ENCODE measurements at places on chromosomes 5 and 9. TPM values are rescaled to one million over a fixed set of nuclear protein-coding genes. Genes with fewer than 3 reads are reported as not detected.
A peak's percentile ranks its signal among the peaks of the same experiment; 100 is the strongest.

GRCh38 chr5:53071738-53072137, 37.8 kb downstream of the MOCS2 start:
- DNase-seq, result no peak

DNA sequence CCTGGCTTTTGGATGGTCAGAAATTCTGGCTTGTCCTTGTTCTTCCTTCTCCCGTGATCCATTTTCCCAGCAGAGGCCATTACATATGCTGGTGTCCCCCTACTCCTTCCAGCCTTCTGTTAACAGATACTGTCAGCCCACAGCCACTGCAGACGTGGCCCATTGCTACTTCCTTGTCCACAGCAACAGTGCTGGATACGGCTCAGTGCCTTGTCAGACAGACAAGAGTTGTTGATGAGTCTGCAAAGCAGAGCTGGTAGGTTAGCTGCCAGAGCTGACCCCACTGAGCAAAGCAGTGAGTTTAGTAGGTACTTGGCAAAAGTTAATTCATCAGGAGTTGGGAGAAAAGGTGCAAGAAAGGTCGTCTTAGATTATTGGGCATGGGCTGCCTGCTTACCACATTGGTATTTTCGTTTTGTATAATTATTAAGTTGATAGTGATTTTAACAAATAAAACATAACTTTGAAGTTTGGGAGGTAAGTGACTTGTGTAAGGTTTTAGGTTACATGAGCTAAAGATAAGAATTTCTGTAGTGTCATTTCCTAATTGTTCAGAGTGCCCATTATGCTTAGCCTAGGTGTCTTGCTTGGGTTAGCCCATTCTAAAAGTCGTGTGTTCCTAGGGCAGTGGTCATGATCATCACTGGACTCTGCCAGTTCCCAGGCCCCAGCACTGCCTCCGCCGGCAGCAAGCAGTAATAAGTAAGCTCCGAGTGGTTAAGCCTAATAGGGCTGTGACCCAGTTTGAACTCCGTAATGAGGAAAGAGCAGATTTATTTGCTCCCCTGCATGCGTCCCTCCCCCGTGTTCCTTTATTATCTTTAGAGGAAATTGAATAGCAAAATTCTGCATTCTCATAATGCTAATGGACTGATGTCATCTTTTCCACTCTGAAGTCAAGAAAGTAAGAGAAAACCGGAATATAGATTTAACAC, 292.0 kb downstream of the FANCC start:
- peak; percentile 63 for DNase-seq

DNA sequence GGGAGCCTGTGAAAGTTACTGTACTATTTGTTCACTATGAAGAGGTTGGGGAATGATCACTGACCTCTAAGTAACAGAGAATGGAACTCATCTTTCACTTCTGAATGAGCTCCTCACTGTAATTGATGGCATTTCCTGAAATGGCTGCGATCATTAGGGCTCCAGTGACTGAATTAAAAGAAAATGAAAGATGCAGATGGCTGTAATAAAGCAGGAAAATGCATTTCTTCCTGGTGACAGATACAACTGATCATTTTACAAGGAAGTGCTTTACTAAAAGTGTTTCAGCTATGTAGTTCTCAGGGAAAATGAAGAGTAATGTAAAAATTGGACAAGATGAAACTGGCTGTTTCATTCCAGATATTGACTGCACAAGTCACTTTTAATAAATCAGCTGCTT, 1200.6 kb upstream of the NUDT12 start:
- no peak for DNase-seq

Gene GDA
- total RNA-seq, result 0.39 TPM

DNA sequence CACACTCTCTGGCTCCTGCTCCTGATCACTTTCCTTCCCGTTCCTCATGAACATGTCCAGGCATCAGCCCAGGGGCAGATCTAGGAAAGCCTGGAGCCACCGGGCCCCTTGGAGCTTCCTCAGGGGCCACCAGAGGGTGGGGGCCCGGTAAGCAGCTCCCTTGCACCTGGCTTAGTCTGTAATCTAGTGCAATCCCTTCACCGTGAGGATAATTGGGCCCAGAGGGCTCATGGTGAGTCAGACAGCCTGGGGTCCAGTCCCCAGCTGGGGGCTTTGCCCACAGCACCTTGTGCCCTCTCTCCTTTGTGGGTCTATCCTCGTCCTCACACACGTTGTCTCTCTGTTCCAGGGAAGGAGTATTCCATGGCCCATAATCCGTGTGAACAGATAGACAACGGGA, 10.4 kb upstream of the ALDH1B1 start:
- DNase-seq, result no peak

DNA sequence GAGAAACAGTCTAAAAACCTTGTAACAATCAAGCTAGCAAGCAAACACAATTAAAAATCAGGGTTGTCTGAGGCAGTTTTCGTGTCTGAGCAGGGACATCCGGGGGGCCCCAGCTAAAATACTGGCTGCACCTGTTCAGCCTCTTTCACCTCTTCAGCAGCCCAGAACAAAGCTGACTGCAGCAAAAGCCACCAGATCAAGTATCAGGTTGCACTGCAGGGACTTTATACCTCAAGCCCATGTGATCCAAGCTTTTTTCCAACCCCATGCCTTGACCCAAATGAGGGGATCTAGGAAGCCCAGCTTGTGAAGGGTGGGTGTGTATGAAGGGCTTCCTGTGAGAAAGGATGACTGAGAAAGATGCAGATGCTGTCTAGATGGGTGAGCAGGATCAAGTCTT, 133.4 kb downstream of the SEMA6A start:
- DNase-seq, result no peak

Gene BAAT
- total RNA-seq, result not detected

- no peak for DNase-seq
Observed at GRCh38 chr9:6051511-6051950, 36.1 kb upstream of the RANBP6 start.

- DNase-seq, result no peak
Observed at GRCh38 chr9:12276505-12276904, 416.7 kb upstream of the TYRP1 start.

Gene LAMC3
- total RNA-seq, result not detected

- no peak for DNase-seq
Observed at GRCh38 chr5:102737805-102738469, 17.2 kb upstream of the PAM start.

DNA sequence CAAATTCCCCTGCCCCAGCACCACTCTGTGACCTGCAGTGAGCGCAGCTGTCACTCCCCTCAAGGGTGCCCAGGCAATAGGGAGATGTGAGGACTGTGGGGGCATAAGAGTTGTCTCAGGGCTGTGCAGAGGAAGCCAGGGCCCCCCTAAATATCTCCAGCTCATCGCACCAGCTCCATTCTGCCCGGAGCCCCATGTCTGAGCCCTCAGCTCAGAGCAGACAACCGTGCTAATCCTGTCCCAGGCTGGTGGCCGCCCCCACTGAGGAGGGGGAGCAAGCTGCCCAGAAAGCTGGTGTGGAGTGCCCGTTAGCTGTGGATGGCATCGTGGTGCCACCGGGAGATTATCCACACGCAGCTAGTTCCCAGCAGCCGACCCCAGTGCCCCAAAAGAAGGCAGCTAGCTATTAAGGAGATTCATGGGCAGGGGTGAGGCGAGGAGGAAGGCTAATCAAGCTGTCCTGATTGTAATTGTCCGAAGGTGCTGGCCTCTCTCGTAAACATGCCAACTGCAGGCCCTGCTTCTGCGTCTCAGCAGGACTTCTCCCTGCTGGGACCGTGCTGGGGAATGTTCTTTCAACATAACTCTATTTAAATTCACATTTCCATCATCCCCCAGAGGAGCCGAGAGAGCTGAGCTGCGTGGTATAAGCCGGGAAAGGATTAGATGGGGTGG, 17.0 kb upstream of the FIBCD1 start:
- DNase-seq, result no peak

- no peak for DNase-seq
Observed at GRCh38 chr9:111999319-111999718, 102.7 kb downstream of the UGCG start.

DNA sequence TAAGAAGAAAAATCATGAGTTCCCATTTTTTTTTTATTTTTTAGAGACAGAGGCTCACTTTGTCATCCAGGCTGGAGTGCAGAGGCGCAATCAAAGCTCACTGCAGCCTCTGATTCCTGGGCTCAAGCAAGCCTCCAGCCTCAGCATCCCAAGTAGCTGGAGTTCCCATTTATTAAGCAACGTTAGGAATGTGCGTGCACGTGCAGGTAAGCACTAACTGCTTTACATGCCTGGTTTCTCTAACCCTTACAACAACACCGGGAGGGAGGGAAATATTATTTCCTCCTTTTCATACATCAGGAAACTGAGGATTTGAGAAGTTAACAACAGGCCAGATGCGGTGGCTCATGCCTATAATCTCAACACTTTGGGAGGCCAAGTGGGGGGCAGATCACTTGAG, 16.3 kb upstream of the CDC23 start:
- DNase-seq, result no peak

Gene DBH
- not detected for total RNA-seq

DNA sequence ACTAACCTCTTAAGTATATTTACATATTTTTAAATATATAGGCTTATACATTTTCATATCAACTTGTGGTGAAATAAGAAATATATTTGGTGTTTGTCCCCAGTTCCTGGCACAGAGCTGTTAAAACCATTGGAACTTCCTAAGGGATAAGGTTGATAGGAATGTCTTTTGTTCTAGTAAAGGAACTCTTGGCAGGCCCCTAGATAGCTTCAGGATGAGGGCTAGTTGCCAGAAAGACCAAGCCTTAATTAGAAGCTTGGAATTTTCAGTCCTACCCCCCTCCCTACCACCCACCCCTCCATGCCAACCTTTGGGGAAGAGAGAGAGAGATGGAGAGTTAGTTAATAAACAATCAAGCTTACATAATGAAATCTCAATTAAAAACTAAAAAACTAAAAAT, 638.6 kb upstream of the ACO1 start:
- DNase-seq, result no peak

GRCh38 chr5:90529939-90530677, 724 bp upstream of the LYSMD3 start:
- peak; percentile 70 for DNase-seq

DNA sequence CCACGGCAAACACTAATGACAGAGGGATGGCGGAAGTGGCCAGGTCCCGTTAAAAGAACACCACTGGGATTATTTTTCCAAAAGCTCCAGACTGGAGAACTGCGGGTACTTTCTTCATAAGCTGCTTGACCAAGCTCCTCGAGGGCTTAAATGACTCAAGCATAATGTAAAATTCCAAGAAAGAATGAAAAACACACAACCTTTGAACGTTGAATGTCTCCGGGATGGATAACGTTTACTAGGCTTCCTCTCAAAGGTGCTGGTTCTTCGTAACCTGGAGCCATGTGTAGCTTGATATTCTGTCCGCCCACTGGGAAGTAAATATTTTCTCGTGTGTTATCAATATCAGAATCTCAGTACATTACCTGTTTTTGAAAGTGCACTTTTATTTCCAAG, 67.6 kb downstream of the EPB41L4B start:
- DNase-seq, result no peak

DNA sequence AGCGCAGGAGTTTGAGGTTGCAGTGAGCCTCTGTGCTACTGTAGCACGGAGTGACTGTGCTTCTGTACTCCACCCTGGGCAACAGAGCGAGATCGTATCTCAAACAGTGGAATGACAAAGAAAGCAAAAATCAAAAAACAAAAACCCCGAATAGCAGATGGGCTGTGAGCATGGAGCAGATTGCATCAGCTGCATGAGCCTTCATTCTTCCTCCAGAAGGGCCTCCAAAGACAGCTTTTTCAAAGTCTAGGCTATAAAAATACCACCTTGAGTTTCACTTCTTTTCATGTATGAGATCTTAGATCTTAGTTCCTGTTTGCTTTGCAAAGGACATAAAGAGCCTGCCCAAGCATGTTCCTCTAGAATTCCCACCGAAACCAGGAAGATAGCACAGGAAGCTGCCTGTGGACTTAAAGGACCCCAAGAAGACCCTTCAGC, 15.0 kb upstream of the HSPB3 start:
- no peak for DNase-seq

Gene GRIN1
- total RNA-seq, result not detected

Gene AK8
- 0.13 TPM for total RNA-seq

- DNase-seq, result no peak
Observed at GRCh38 chr5:145558288-145558687, 276.9 kb downstream of the PRELID2 start.

Gene PCDHB15
- total RNA-seq, result 1.0 TPM

GRCh38 chr5:145579301-145579700, 255.8 kb downstream of the PRELID2 start:
- DNase-seq, result no peak

DNA sequence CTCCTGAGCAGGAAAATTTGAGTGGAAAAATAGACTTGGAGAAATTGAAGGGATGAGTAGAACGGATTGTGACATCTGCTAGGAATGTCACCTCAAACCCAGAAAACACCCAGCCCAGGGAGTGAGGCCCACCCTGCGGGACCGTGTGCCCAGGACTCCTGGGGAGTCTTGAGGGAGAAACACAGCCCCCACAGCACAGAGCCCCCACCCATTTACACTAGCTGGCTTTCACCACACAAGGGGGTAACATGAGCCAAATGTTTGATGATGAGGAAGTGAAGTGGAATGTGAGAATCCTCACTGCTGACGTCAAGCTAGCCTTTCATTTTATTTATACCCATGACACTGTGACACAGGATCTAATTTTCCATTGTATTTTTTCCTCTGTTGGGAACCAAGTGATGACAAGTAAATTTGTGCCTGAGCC, 42.8 kb upstream of the PDE8B start:
- DNase-seq, result peak; percentile 83

Gene SH3PXD2B
- 32.3 TPM for total RNA-seq

GRCh38 chr5:60833520-60833919, 10.5 kb downstream of the ELOVL7 start:
- DNase-seq, result no peak

- no peak for DNase-seq
Observed at GRCh38 chr9:15696979-15697378, 144.1 kb downstream of the CCDC171 start.
